ENCODE measurements at places on chromosomes 11 and 22.
A peak's percentile ranks its signal among the peaks of the same experiment; 100 is the strongest.

GRCh38 chr22:37907036-37907954 is 1.2 kb downstream of the MICALL1 start:
- no peak for DNase-seq

DNA sequence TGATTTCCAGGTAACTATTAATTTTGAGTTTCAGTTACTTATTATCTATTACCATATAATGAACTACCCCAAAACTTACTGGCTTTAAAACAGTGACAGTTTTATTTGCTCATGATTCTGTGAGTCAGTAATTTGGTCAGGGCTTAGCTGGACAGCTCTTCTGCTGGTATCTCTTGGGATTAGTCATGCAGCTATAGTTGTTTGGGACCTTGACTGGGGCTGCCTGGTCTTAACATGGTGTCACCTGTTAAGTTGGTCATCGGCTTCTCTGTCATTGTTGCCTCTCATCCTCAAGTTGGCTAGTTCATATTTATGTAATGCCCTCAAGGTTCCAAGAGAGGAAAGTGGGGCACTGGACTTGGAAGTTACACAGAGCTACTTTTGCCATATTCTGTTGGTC is 177.5 kb downstream of the TMEM135 start:
- no peak for DNase-seq

DNA sequence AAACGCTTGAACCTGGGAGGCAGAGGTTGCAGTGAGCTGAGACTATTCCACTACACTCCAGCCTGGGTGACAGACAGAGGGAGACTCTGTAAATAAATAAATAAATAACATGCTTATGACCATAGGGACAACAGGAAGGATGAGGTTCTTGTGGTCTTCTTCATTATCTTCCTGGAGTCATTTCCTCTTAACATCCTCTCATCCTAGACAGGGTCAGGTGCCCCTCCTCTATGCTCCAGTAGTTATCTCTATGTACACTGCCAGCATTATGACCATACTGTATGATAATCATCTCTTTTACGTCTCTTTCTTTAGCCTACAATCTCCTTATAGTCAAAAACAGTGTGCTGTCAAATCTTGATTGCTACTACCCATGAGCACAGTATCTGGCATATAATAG is 17.7 kb downstream of the RAB30 start:
- no peak for DNase-seq

GRCh38 chr11:26018336-26018735 is 313.6 kb upstream of the ANO3 start:
- DNase-seq = no peak

DNA sequence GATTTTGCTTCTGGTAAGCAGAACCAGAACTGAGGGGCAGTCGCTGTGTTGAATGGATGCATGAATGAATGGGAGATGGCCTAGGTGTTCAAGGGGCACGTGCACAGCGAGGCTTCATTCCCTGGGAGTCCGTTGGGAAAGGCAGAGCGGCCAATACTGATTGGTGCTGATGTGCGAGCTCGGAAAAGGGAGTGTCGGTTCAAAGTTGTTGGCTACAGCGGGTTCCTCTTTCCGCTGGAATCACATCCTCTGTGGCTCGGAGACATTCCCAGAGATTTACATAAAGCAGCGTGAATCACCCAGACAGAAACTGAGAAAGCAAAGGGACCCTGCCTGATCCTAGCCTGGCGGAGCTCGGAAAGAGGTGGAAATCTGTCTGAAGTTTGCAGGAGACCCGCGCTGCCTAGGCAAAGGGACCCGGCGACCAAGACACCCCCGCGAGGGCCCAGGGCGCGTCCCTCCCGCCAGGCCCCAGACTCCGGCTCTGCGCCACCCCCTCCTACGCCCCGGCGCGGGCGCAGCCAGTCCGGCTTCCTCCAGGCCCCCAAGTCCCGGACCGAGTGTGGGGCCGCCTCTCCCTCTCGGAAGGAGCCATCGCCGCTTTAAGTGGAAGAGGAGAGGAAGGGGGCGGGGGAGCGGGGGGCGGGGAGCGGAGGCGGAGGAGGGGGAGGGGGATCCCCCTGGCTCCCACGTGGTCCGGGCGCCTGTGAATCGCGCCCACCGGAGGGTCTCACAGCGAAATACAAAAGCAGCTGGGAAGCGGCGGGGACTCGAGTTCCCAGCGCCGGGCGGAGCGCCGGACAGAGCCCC is at the start of gene FJX1:
TSS of gene FJX1 (plus strand) at position 774 of the 810 bp plus-strand sequence. CDS start 177 bp downstream, outside the sequence.
- DNase-seq = peak; percentile 62

GRCh38 chr11:70509476-70509875 is 111.1 kb downstream of the CTTN start:
- no peak for DNase-seq

DNA sequence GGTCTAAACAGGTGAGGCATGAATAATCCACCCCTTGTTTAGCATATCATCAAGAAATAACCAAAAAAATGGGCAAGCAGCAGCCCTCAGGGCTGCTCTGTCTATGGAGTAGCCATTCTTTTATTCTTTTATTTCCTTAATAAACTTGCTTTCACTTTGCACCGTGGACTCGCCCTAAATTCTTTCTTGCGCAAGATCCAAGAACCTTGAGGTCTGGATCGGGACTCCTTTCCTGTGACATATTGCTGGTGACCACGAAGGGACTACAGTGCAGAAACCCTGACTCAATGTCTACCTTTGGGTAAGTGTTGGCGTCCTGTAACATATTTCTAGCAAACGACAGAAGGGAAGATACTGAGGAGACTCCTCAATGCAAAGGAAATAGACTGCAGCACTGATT is 1099.2 kb downstream of the FAM181B start:
- no peak for DNase-seq

DNA sequence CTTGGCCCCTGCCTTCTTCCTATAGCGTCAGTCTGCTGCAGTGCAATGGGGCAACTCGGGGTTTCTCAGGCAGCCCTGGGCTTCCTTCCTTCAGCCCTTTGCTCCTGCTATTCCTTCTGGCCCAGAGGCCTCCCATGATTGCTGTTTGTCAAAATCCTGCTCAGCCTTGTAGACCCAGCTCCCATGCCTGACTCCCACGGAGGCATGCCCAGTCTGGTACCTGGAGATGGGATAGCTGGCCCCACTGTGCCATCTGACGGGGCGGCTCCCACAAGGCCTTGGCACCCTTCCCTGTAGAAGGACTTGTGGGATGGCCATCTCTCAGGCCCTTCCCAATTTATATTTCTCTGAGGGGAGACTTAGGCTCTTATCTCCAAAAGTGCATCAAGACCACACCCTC is 590 bp upstream of the CD6 start:
- DNase-seq = no peak

GRCh38 chr11:3202305-3202704 is 16.3 kb downstream of the MRGPRG start:
- no peak for DNase-seq

GRCh38 chr11:120172054-120172911 is 34.4 kb upstream of the TRIM29 start:
- DNase-seq = peak; percentile 6

- no peak for DNase-seq
Observed at GRCh38 chr11:88950975-88951374, 114.8 kb downstream of the GRM5 start.

- no peak for DNase-seq
Observed at GRCh38 chr22:20384865-20385264, 9.1 kb upstream of the ZNF74 start.

- peak; percentile 52 for DNase-seq
Observed at GRCh38 chr11:10322830-10323792, 18.2 kb downstream of the ADM start.

GRCh38 chr11:103851166-103851651 is 185.2 kb upstream of the DDI1 start:
- no peak for DNase-seq

DNA sequence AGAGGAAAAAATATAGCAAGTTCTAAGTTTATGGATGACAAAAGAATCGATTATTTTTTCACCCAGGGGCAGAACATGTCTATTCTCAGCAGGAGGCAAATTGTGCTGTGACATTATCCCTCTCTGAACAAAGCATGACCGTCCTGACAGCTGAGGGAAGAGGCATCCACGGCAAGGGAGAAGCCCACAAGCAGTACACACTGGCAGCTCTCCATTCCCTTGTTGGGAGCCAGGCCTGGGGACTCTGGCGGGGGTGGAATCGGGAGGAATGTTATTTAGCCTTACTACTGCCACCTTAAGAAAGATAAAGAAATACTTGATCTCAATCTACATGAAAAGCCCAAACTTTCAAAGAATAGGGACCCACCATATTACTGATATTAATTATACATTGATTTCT is 3.4 kb downstream of the KIRREL3 start:
- DNase-seq = no peak

- no peak for DNase-seq
Observed at GRCh38 chr11:130150790-130151189, 8.8 kb upstream of the ST14 start.

- DNase-seq = no peak
Observed at GRCh38 chr22:19714312-19715187, at the start of gene SEPTIN5. SEPTIN5 (plus strand) TSS chr22:19714503; CDS start chr22:19714589, 86 bp downstream.

- DNase-seq = no peak
Observed at GRCh38 chr22:41699264-41700107, at the start of gene MEI1. MEI1 (plus strand) TSS chr22:41699503; CDS start chr22:41699539, 36 bp downstream.

- DNase-seq = no peak
Observed at GRCh38 chr11:15266999-15267398, 152.3 kb downstream of the INSC start.

GRCh38 chr11:10042699-10043098 is 251.3 kb downstream of the SBF2 start:
- no peak for DNase-seq

GRCh38 chr22:37457093-37457893 is 28.9 kb downstream of the MFNG start:
- no peak for DNase-seq

GRCh38 chr11:30171661-30172060 is 59.2 kb upstream of the FSHB start:
- no peak for DNase-seq

GRCh38 chr22:35037089-35037488 is 28.9 kb upstream of the ISX start:
- no peak for DNase-seq

DNA sequence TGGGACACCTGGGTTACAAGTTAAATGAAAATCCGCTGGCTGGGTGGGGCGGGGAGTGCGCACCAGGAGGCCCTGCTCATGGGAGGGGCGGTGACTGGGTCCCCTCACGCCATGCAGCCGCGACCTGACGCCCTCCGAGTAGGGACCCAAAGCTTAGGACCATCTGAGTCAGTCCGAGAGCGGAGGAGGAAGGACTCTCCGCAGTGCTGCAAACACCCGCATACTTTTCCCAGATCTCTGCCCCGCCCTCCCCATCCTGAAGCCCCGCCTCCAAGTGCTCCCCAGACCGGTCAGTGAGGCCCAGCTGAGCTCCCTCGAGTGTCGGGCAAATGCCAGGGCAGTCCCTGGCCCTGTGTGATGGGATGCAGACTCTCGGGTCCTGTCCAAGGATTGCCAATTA is 6.6 kb upstream of the FLI1 start:
- DNase-seq = no peak

DNA sequence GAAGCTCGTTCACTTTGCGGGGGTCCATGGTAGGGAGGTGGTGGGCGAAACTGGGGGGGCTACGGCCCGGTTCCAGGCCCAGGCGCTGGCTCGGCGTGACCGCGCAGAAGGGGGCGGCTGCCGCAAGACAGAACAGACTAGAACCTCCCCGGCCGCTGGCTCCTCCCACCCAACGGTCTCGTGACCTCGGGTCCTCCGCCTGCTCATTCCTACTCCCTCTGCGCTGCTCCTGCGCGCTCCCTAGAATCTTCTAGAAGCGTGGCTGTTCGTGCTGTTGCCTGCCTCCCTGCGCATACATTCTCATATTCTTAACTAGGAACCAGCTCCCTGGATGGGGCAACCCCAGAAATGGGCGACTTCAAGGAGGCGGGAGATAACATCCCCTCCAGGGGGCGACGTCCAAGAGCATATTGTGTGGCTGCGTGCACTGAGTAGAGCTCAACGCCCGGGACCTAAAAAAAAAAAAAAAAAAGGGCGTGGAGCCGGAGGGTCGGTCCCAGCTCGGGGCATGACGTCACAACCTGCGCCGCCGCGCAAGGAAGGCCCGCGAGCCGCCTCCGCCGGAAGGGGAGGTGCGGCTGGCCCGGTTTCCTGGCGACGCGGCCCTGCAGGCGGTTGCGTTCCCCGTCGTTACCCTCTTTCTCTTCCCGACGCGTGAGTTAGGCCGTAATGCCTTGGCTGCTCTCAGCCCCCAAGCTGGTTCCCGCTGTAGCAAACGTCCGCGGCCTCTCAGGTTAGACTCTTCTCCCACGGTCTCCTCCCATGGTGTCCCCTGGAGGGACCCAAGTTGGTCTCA is at the start of the genes ST13 and XPNPEP3:
TSS of gene ST13 (minus strand) at position 127 of the 796 bp plus-strand sequence. CDS start at position 28, 99 bp downstream.
TSS of gene XPNPEP3 (plus strand) at position 636 of the 796 bp plus-strand sequence. CDS start at position 670, 34 bp downstream.
- DNase-seq = peak; percentile 77

DNA sequence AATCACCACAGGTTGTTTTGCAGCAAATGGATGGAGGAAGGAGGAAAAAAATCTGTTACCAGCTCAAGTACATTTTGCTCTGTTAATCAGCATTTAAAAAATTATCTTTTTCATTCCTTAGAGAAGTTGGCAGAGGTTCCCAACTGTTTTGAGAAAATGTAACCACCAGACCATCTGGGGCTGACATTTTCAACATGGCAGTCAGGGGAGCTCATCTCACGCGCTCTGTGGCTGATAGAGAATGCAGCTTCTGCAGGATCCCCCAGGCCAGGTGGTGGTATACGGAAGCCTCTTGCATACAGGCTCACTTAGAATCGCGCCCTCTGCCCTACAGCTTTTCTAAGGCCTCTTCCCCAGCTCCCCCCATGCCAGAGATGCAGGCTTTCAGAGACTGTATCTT is 68.0 kb upstream of the OPCML start:
- DNase-seq = no peak

- no peak for DNase-seq
Observed at GRCh38 chr22:20792966-20793728, 19.2 kb downstream of the SERPIND1 start.

GRCh38 chr11:14860511-14860910 is 31.5 kb downstream of the CYP2R1 start:
- no peak for DNase-seq

DNA sequence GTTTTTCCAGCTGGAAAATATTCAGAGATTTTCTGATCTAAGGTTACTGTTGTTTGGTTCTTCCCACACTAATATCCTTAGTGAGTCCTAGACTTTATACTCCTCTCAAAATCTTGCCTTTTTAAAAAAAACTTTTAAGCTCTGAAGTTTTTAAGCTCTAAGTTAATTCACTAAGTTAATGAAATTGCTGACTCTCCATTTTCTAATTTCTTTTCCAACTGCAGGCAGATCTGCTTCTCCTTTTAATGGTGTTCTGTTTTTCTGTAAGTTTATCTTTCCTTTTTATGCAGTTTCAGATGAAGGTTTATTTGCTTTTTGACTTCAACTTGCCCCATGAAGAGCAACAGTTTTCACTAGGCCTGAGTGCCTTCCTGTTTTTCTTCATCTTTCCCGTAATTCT is 125.8 kb upstream of the ARHGAP42 start:
- no peak for DNase-seq

- DNase-seq = no peak
Observed at GRCh38 chr22:37484480-37485394, 1.4 kb downstream of the MFNG start.

GRCh38 chr11:100174881-100175280 is 512.2 kb upstream of the ARHGAP42 start:
- DNase-seq = no peak

- no peak for DNase-seq
Observed at GRCh38 chr11:110159476-110159875, 66.3 kb downstream of the ZC3H12C start.

Data from NCI-H774 (cell line).